ENCODE measurements at places on chromosomes 3 and 15.

DNA sequence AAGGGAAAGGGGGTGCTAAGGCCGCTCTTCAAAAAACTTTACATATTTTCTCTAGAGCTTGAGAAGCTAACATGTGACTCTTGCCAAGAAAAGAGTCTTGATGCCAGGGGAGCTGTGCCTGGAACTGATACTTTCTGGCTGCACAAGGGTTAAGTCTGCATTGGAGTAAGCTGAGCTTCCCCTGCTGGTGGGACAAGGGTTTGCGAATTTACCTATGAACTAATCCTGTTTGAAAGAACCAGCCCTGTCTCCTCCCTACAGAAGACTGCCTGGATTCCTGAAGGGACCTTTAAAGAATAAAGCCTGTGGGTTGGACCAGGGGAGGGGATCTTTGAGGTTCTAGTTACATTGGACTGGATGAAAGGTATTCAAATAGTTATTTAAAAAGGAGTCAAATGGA lies 58.3 kb upstream of the EPHA3 start:
- DNase-seq: no peak

GRCh38 chr3:45950686-45951600 lies 7.7 kb downstream of the CXCR6 start:
- peak; percentile 66 for DNase-seq

DNA sequence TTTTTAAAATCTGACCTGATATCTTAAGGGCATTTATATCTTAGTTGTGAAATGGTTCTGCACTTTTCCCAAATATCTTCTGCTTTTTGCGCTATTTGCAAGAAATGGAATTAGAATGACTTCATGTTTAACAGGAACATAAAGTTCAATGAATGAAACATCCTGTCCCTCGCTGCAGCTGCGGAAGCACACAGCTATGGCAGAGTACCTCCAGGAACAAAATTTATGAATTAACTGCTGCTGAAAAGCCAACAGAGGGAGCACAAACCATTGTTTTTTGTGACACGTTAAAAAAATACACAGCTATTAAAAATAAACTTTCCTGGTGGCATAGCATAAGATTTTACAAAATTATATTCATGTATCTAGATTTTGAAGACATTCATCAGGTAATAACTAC lies 404.4 kb upstream of the MDFIC2 start:
- no peak for DNase-seq

- DNase-seq: peak; percentile 56
These were observed 9.4 kb upstream of the MESP1 start for GRCh38 chr15:89760303-89761008.

- DNase-seq: no peak
These were observed 26.3 kb downstream of the CDAN1 start for GRCh38 chr15:42710662-42711061.

- DNase-seq: no peak
These were observed 60.6 kb downstream of the MAGI1 start for GRCh38 chr3:65978116-65978515.
